Right renal pelvis (tissue), 4 donors: ENCODE measurements at places on chromosomes 1 and 21. TPM values are rescaled to one million over a fixed set of nuclear protein-coding genes. Genes with fewer than 3 reads are reported as not detected.

GRCh38 chr1:160466961-160467360 is 56.1 kb downstream of the SLAMF6 start:
- DNase-seq: no peak

GRCh38 chr1:149942207-149942606 is 5.5 kb upstream of the MTMR11 start:
- no peak for DNase-seq

GRCh38 chr1:26057189-26057588 is 10.2 kb downstream of the TRIM63 start:
- DNase-seq: no peak

GRCh38 chr1:204105131-204105515 is 32.2 kb downstream of the SOX13 start:
- DNase-seq: no peak

The MYBPH gene
- polyA plus RNA-seq: 0.33 TPM

The IFI44 gene
- polyA plus RNA-seq: 24.4 TPM
